ENCODE measurements at places on chromosomes 12 and 14.
A peak's percentile ranks its signal among the peaks of the same experiment; 100 is the strongest.

DNA sequence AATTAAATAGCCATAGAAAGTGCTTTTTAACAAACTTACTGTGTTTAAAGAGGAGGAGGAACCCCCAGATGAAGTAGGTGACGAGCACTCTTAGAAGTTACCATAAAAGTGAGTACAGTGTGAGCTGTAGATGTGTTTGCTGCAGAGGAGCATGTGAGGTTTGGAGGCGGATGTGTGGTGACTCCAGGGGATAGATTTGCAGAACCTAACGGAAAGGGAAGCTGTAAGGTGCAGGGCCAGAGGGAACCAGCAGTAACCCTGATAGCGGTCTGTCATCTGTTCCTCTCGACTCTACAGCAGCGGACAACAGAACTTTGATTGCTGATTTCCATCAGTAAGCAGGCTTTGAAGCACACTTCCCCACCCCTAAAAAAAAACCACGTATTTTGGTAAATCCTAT, 5.2 kb downstream of the CALM1 start:
- DNase-seq = no peak

DNA sequence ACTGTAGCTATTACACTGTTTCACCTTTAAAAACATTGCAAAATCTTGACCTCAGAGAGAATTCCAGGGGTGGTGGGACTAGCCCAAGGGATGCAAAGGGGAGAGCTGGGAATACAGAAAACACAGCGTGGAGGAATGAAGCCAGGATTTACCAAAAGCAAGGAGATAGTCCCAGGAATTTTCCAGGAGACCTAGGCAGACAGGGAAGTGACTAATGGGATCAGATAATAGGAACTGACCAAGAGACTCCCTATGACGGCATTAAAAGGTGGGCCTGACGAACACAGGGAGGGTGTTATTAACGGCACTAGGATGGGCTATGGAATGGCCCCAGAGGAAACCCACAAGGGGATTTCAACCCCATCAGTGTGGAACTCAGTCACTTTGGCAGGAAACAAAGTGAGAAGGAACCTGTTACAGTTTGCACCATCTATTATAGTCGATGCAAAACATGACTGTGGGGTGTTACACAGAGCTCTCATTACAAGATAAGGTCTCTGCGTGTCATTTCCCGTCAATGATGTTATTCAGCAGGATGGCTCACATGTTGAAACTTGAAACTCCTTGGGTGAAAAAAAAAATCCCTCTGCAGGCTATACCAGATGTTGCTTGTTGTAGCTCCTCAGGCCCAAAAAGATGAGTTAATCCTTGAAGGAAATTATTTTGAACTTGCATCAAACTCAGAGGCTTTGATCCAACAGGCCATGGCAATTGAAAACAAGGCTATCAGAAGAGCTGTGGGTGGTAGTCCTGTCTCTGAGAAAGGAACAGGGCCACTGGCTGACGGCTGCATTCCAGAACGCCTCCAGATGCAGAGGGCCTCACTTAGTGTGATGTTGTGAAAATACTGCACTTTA, 58.7 kb downstream of the DRAM1 start:
- no peak for DNase-seq

DNA sequence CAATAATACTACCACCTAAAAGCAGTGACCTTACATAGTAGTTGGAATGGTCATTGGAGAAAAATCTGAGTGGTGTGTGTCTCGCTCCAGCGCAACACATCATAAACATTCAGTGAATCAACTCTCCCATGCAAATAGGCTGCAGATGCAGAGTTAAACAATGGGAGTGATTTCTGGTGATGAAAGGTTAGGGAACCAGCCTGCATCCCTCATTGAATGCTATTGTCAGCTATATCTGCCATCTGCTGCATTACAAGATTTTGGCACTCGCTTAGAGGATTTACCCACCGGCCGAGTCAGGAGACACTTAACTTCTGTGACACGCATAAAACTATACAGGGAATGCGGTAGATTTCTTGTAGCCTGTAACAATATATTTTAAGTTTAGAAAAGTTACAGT, 900.9 kb downstream of the FLRT2 start:
- DNase-seq = no peak

DNA sequence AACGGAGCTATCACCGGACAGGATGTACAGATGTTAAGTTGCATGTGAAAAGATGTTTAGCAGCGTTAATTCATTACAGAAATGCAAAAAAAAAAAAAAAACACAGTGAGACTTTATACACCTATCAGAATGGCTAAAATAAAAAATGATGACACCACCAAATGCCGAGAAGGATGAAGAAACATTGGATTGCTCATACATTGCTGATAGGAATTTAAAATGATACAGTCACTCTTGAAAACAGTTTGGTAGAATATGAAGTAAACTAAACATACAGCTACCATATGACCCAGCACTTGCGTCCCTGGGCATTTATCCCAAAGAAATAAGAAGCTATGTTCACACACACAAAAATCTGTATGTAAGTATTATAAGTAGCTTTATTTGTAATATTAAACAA, 574.1 kb downstream of the SLC16A7 start:
- DNase-seq = no peak

GRCh38 chr12:15842108-15842507, 40.1 kb upstream of the STRAP start:
- DNase-seq = no peak

DNA sequence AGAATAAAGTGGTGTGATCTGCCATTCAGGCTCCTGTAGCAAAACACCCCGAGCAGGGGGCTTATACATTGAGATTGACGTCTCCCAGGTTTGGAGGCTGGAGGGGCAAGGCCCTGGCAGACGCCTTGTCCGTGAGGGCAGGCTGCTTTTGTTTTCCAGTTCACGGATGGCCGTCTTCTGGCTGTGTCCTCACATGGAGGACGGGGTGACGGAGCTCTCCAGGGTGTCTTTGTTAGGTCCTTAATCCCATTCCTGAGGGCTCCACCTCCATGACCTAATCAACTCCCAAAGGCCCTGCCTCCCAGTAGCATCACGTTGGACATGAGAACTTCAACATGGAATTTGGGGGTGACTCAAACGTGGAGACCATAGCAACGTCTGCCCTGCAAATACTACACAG, 147.7 kb downstream of the KIF26A start:
- no peak for DNase-seq

- no peak for DNase-seq
Measured at GRCh38 chr12:92404259-92404894, 258.7 kb upstream of the BTG1 start.

GRCh38 chr12:49227713-49228112, 37.2 kb upstream of the TUBA1C start:
- peak; percentile 89 for DNase-seq

DNA sequence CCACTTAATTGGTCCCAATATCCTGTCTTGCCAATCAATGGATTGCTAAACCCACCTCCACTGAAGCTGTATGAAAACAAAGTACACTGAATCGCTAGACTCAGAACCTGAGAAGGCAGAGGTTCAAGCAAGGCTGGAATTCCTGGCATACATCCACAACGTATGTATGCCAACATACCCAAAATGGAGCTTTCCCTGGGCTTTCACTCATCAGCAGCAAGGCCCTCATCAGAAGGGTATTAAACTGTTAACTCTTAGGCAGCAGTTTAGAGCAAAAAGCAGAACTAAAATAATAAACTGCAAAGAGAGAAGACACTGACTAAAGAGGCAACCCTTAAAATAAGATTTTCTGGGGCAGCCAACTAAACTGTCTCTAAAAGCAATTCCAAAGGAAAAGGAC, 13.6 kb downstream of the MED13L start:
- no peak for DNase-seq

DNA sequence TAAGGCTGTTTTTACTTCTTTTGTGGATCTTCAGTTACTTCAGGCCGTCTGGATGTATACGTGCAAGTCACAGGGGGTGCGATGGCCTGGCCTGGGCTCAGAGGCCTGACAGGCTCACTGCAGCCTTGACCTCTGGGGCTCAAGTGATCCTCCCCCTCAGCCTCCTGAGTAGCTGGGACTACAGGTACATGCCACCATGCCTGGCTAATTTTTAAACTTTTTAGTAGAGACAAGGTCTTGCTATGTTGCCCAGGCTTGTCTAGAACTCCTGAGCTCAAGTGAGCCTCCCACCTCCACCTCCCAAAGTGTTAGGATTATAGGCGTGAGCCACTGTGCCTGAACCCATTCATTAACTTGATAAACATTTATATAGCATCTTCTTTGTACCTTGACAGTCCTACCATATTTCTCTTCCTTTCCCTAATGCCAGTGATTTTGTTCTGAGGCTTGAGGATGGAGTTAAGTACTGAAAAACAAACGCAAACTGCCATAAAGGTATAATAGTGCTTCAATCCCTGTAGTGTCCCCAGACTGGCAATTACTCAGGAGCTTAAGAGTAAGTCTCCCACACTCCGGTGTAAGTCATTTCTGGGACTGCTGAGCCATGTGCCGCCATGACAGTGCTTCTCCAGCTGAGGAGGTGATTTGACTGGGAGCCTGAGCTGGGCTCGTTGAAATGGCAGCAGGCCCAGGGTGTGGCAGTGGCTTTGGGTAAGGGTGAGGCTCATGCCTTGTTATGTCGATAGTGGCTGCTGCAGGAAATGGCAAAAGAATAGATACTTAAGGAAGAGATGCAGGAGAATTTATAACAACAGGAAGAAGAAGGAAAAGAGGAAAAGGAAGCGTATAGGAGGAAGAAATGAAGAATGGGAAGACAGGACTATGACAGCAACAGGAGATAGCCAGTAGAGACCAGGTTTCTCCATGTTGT, 43.7 kb upstream of the HECTD1 start:
- peak; percentile 39 for DNase-seq

GRCh38 chr12:118136559-118137003, 657 bp downstream of the PEBP1 start:
- peak; percentile 51 for DNase-seq

DNA sequence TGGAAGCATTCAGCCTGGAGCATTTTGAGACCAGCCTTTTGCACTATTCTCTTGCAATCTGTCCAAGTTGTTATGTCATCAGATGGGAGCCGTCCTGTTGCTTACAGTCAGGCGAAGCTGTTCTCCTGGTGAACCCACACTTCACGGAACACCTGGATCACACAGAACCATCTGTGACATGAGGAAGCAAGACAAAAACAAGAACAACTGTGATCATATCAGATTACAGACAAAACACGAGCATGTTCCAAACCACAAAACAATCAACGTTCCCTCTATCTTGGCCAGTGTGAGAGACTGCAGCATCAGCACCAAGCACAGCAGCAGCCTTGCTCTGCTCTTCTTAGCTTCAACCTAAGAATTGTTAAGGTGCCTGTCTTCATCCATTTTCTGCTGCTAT, 180.5 kb upstream of the SFSWAP start:
- DNase-seq = no peak

GRCh38 chr12:62631471-62632410, 165.1 kb downstream of the MON2 start:
- DNase-seq = no peak

- no peak for DNase-seq
Measured at GRCh38 chr14:104239185-104239775, 100.9 kb downstream of the KIF26A start.

DNA sequence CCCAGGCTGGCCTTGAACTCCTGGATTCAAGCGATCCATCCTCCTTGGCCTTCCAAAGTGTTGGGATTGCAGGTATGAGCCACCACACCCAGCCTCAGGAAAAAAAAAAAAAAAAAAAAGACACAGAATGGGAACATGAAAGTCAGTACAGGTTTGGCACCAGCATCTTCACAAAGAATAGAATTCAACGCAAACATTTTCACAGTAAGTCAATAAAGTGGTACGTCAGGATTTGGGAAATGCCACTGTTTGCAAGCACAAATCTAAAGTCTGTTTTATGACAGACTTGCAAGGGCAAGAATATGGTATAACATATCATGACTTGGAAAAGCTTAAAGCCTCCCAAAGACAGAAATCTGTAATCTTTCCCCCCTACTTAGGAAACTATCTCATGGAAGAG, 34.9 kb upstream of the WDR89 start:
- DNase-seq = no peak

DNA sequence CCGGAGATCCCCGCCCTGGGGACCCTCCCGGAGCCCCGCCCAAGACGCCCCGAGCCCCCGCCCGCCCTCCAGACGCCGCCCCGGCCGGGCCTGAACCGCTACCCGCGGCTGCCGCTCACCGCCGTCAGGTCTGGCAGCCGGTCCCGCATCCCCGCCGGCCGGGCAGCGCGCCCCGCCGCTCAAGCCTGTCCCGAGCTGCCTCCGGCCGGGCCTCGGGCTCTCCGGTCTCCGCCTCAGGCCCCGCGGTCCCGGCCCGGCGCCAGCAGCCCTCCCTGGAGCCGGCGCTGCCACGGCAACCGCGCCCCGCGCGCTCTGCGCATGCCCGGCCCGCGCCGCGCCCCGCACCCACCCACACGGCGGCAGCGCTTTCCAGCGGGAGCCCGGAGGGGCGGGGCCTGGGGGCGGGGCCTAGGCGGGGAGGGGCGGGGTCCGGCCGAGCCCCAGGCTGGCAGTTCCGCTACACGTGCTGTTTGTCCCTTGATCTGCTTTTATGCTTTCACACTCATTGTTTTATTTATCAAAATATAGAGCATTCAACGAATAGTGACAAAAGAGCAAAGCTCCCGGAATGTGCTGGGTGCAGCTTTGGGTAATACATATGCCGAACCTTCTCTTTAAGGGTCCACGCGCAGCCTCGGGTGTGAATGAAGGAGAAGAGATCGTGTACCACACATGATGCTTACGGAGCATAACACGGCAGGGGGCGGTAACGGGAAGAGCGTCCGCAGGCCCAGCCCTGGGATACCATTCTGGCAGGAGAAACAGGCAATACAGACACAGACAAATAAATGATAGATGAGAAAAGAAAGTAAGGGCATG, at the start of gene STX2:
TSS of gene STX2 (minus strand) at position 300 of the 819 bp plus-strand sequence. CDS start at position 149, 151 bp downstream.
- DNase-seq = peak; percentile 72

All from HAP-1 (cell line).